Natural killer cell (primary cell): ENCODE measurements at places on chromosomes 5 and 9. TPM values are rescaled to one million over a fixed set of nuclear protein-coding genes. Genes with fewer than 3 reads are reported as not detected.
A peak's percentile ranks its signal among the peaks of the same experiment; 100 is the strongest.

The MYORG gene
- 0.93 TPM for total RNA-seq

The CDH10 gene
- not detected for total RNA-seq

The DDX4 gene
- total RNA-seq: not detected

The PCDHB11 gene
- not detected for total RNA-seq

The TEX48 gene
- not detected for total RNA-seq

- H3K4me3 ChIP-seq: no peak overlapping the region
- H3K4me1 ChIP-seq: no peaks in the 10 kb centered on the region
- no peaks in the 10 kb centered on the region for H3K27me3 ChIP-seq
- DNase-seq: no peak
Measured at GRCh38 chr5:155260798-155261197, 247.2 kb downstream of the KIF4B start.

- no peak for DNase-seq
- H3K27me3 ChIP-seq: no peaks in the 10 kb centered on the region
- H3K27ac ChIP-seq: no peak overlapping the region
- no peaks in the 10 kb centered on the region for H3K36me3 ChIP-seq
- no peak overlapping the region for H3K4me3 ChIP-seq
Measured at GRCh38 chr5:59198832-59199231, 616.0 kb downstream of the RAB3C start.

DNA sequence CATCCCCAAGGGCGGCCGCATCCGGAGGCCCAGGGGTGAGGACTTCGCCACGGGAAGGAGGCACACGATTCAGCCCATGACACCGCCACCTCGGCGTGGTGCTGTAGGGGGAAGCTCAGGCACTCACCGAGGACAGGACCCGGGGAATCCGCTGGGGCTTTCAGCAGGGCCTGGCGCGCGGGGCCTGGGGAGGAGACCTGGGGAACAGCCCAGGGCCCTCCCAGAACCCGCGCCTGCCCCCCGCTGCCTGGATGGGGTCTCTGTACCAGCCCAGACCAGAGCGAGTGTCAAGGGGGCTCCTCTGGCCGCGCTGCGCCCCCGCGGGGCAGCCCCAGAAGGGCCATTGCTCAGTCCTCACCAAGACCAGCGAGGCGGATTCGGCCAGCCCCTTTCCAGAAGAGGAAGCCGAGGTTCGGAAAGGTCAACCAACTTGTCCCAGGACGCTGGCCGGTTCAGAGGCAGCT, 12.8 kb downstream of the COL23A1 start:
- H3K4me1 ChIP-seq: no peaks in the 10 kb centered on the region
- H3K36me3 ChIP-seq: no peaks in the 10 kb centered on the region
- no peak overlapping the region for H3K4me3 ChIP-seq
- DNase-seq: no peak
- no peak overlapping the region for H3K27ac ChIP-seq

DNA sequence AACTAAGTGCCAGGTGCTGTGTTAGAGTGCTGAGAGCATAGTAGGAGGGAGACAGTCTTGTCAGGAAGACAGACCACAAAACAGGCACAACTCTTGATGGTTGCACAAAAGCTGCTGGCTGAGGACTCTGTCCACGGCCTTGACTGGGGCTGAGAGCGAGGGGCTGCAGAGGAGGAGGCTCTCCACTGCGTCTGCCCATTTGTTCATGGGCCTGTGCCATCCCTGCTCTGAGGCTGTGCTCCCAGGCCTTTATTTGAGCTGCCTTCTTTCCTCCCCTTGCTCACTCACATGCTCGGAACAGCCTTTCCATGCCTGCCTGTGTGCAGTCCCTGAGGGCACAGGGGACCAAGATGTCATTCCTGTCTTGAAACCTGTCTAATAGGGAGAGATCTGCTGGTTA, 147.8 kb downstream of the CACNA1B start:
- no peak for DNase-seq
- H3K4me1 ChIP-seq: no peaks in the 10 kb centered on the region
- H3K36me3 ChIP-seq: no peaks in the 10 kb centered on the region
- H3K27ac ChIP-seq: no peak overlapping the region

DNA sequence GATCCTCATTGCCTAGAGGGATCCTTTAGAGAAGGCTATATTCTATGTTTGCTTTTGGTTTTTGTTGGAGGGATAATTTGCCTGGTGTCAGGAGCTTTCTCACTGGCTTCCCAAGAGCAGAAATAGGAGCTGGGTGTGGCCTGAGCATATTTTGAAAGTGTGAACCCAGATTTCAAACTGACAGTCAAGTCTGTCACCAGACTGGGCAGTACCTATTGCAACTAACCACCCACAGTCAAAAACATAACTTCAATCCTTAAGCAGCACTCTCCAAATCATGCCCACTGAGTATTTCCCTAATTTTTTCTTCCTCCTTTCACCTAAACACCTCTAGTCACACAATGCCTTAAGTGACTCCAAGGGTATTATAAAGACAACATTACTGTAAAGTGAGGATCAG, 278.4 kb downstream of the EBF1 start:
- H3K27ac ChIP-seq: peak overlapping the region; percentile 49
- no peak for DNase-seq
- no peaks in the 10 kb centered on the region for H3K4me1 ChIP-seq
- H3K4me3 ChIP-seq: no peak overlapping the region
- no peaks in the 10 kb centered on the region for H3K36me3 ChIP-seq
- no peaks in the 10 kb centered on the region for H3K27me3 ChIP-seq

DNA sequence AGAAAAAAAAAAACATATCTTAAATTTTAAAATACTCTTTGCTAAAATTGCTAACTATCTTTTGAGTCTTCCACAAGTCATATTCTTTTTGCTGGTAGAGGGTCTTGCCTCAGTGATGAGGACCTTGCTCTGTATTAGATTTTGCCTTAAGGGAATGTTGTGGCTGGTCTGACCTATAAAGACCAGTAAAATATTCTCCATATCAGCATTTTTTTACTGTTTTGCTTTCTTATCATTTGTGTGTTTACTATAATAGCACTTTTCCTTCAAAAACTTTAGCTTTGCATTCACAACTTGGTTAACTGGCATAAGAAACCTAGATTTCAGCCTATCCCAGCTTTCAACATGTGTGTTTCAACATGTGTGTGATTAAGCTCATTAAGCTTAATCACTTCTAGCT, 224.7 kb upstream of the CDH18 start:
- H3K27me3 ChIP-seq: no peaks in the 10 kb centered on the region
- no peaks in the 10 kb centered on the region for H3K36me3 ChIP-seq
- H3K4me3 ChIP-seq: no peak overlapping the region
- no peak for DNase-seq
- H3K27ac ChIP-seq: no peak overlapping the region
- H3K4me1 ChIP-seq: no peaks in the 10 kb centered on the region

- no peak overlapping the region for H3K4me3 ChIP-seq
- no peaks in the 10 kb centered on the region for H3K27me3 ChIP-seq
- peak overlapping the region; percentile 96 for H3K27ac ChIP-seq
Measured at GRCh38 chr9:126721564-126721981, 83.3 kb upstream of the ZBTB43 start.

GRCh38 chr5:163106098-163106497, 331.3 kb upstream of the CCNG1 start:
- H3K36me3 ChIP-seq: no peaks in the 10 kb centered on the region
- DNase-seq: no peak
- H3K27ac ChIP-seq: no peak overlapping the region
- H3K4me3 ChIP-seq: no peak overlapping the region
